ENCODE measurements at places on chromosomes 7 and 10. TPM values are rescaled to one million over a fixed set of nuclear protein-coding genes. Genes with fewer than 3 reads are reported as not detected.

DNA sequence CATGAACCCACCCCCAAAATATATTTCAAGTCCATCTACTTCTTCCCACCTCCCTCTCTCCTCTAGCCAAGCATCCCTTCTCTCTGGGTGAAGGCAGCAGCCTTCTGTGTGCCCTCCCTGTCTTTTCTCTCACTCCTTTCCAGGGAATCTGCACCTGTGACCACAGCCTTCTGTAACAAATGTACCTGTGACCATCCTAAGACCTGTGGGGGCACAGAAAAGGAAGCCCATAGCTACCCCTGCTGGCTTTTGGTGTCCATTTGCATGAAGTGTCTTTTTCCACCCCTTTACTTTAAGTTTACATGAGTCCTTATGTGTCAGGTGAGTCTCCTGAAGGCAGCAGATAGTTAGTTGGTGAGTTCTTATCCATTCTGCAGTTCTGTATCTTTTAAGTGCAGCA, 2.0 kb upstream of the TBXAS1 start:
- no peaks in the 10 kb centered on the region for H3K4me1 ChIP-seq
- H3K4me3 ChIP-seq, result no peak overlapping the region
- no peak overlapping the region for H3K27ac ChIP-seq
- H3K36me3 ChIP-seq, result no peaks in the 10 kb centered on the region
- H3K27me3 ChIP-seq, result no peaks in the 10 kb centered on the region

- no peak overlapping the region for H3K4me3 ChIP-seq
- no peaks in the 10 kb centered on the region for H3K27me3 ChIP-seq
- no peaks in the 10 kb centered on the region for H3K4me1 ChIP-seq
- DNase-seq, result no peak
- H3K36me3 ChIP-seq, result no peaks in the 10 kb centered on the region
Measured at GRCh38 chr10:9091530-9092093, 1037.1 kb downstream of the GATA3 start.

GRCh38 chr10:61919646-61920215, 18.2 kb downstream of the ARID5B start:
- H3K36me3 ChIP-seq, result no peaks in the 10 kb centered on the region
- no peak overlapping the region for H3K27ac ChIP-seq
- H3K27me3 ChIP-seq, result no peaks in the 10 kb centered on the region
- H3K4me3 ChIP-seq, result no peak overlapping the region

GRCh38 chr7:43594020-43594419, 11.1 kb downstream of the STK17A start:
- H3K4me3 ChIP-seq, result no peak overlapping the region
- H3K27ac ChIP-seq, result no peak overlapping the region
- no peak for DNase-seq
- H3K36me3 ChIP-seq, result no peaks in the 10 kb centered on the region
- peaks cover 9% of the 10 kb centered on the region for H3K4me1 ChIP-seq

DNA sequence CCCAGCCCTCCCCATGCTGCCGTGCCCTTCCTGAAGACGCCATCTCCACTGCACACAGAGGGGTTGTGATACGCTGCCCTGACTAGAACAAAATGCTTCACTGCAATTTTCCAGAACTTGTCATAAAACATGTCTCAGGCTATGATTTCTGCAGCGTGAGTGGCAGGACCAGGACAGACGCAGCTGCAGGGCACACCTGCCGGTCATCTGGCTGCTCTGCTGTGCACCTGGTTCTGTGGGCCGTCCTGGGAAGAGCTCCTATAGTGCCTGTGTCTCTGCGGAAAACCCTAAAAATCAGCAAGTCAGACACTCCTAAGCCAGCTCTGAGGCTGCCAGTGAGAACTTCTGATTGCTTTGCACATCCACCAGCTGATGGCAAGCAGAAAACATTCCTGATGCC, 39.7 kb upstream of the DIP2C start:
- no peak for DNase-seq
- H3K36me3 ChIP-seq, result no peaks in the 10 kb centered on the region
- H3K4me3 ChIP-seq, result no peak overlapping the region
- H3K4me1 ChIP-seq, result no peaks in the 10 kb centered on the region

DNA sequence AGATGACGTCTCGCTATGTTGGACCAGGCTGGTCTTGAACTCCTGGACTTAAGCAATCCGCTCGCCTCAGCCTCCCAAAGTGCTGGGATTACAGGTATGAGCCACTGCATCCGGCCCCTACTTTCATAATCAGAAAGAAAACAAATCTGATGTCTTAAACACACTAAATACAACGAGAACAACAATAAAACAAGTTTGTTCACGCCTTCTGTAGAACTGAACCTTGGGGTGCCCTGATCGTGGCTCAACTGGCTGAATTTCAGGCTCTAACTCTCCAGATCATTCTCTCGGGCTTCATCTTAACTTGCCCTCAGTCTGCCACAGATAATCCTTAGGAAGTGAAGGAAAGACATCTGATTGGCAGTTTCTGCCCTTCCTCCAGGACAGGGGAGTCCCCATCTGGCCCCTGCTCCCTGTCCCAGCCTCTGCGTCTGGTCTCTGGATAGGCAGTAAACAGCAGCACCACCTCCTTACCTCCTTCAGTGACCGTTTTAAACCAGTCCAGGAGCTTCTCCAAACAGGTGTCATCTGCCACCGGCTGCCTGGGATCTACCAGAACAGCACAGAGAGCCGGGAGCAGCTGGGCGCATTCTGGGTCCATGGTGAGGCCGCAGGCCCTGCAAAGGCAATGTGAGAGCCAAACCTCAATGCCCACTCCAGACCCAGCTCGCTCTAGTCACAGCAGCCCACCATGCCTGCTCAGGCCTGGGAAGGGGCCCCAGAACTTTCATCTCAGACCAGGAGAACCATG, 1.3 kb downstream of the BRAT1 start:
- no peaks in the 10 kb centered on the region for H3K36me3 ChIP-seq
- no peak overlapping the region for H3K27ac ChIP-seq

DNA sequence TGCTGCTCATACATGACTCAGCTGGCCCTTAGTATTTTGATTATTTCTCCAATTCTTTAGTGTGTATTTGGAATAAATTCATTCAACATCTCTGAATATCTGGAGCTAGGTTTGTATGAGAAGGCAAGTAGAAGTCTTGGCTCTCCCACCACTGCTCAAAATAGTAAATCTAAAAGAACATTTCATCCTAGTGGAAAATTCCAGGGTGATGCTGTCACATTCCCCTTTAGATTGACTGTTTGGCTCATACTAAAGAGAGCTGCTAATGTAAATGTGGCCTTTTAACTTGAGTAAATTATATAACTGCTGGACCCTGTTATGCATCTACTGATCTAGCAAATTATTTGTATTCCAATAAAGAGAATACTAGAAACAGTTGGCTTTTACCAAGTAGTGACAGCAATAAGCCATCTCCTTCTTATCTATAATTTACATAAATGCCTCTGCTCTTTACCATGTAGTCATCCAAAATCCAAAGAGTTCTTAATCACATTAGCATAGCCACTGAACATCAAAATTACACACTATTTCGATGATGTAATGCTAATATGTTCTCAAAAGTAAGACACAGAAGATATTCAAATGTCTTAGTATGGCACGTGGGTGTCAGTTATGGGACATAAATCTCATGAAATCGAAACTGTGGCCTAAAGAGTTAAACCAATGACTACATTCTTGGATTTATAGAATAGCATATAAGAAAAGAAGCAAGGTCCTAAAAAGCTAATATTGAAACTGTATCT, 86.9 kb upstream of the KCND2 start:
- H3K4me3 ChIP-seq, result no peak overlapping the region
- no peaks in the 10 kb centered on the region for H3K27me3 ChIP-seq
- DNase-seq, result no peak
- no peaks in the 10 kb centered on the region for H3K36me3 ChIP-seq

NAPEPLD gene
- total RNA-seq, result 20.5 TPM

MOSPD3 gene
- total RNA-seq, result 19.1 TPM

Data from aorta (tissue), 5 donors.